ENCODE measurements at places on chromosomes 13 and 19.

DNA sequence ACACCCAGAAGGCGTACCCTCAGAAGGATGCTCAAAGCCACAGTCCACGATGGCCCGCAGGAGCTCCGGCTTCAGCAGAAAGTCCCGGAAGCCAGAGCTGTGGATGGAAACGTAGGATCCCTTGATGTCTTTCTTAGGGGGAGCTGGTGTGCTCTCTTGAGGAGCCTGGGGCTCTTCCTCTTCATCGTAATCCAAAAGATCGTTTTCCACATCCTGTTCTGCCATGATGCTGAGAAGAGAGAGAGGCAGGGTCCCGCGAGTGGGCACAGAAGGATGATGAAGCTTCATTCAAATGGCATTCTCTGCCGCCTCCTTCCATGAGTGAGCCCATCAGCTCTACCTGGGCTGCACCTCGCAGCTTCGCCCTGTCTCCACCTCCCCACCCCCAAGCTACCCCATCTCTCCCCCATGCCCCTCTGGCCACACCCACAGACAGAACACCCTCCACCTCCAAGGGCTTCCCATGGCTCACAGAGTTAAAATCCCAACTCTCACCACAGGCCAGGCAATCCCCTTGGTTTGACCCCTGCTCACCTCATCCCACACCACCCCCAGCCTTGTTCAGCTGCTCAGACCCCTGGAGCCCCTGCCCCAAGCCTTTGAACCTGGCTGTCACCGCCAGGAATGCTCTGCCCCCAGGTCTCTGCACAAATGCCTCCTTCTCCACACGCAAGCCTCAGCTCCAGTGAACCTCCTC, 6.0 kb downstream of the DDX39A start:
- no peak for DNase-seq

DNA sequence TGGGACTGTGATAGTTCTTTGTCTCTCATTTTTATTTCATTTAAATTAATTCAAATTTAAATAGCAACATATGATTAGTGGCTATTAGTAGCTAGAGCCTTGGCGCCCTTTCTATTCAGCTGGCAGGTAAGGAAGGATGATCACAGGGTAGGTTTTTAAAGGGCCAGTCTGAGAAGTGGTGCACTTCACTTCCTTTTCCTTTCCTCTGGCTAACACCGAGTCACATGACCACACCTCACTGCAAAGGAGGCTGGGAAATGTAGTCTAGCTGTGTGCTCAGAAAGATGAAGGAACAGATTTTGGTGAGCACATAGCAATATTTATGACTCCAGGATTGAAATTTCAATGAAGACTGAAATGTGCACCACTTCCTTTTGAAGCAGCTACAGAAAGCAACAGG, 128.7 kb downstream of the TSHZ3 start:
- DNase-seq: peak; percentile 36

DNA sequence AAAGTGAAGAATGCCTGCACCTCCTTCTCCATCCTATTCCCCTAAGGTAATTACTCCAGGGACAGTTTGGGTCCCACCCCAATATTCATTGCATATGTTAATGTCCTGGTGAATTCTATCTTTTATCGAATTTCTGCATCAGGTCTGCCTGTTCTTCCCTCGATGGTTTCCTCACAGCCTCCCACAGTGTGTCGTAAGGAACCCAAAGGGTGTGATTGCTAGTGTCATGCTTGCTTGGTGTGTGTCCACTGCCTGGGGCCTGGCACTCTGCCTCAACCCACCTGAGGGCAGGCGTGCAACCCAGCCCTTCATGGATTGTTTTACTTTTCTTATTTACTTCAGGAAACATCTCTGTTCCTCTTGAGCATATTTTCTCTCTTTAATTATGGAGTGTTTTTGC, 60.2 kb upstream of the CYSLTR2 start:
- DNase-seq: no peak

DNA sequence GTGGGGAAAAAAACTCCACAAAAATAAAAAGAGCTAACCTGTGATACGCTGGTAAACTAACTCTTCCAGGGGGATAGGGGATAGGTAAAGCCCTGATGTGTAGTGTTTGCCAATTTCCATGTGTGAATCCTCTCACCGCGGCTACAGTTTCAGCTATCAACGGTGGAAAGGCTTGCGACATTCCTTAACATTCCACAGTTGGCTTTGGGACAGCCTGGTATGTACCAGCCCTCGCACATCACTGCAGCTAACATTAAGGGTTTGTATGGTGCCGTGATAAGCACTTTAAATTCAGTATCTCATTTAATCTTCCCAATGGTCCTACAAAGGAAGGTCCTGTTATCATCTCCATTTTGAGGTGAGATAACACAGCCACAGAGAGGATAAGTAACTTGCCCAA, 112.4 kb downstream of the KATNAL1 start:
- DNase-seq: no peak

DNA sequence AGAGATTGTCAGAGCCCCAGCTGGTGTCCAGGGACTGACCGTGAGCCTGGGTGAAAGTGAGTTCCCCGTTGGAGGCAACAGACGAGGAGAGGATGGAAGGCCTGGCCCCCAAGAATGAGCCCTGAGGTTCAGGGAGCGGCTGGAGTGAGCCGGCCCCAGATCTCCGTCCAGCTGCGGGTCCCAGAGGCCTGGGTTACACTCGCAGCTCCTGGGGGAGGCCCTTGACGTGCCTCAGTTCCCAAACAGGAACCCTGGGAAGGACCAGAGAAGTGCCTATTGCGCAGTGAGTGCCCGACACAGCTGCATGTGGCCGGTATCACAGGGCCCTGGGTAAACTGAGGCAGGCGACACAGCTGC, 1.1 kb upstream of the ELANE start:
- no peak for DNase-seq

DNA sequence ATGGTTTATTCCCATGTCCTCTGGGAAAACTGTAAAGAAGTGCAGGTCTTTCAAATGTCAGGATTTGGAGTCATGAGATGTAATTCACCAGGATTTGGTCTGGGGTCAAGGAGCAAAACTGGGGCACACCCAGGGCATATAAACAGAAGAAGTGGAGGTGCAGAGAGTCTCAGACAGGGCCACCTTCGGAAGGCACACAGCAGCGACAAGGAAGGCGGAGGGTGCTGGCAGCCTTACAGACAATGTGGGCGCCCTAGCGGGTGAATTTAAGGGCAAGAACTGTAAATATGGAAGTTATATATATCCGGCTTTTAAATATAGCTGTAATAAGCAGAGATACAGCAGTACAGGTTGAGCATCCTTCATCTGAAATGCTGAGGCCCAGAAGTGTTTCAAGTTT, 31.2 kb downstream of the DHRS12 start:
- no peak for DNase-seq

- DNase-seq: no peak
Observed at GRCh38 chr13:32311188-32311897, 3.8 kb downstream of the ZAR1L start.

DNA sequence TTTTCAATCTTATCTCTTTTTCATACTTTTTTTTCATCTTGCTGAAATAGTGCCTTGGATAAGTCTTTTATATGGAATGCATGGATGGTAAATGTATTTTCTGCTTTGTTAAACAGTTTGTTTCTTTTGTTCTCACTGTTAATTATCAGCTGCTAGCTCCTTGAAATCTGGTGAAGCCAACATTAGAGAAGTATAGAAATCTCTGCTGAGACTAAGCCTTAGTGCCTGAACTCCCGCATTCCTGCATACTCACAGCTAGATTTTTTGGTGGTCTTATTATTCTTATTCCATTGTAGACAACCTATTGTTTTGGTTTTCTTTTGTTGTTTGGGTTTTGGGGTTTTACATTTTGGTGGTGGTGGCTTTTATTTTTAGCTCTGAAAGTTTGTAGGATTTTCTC, 48.4 kb downstream of the DNAJC15 start:
- no peak for DNase-seq

Measured in CD4-positive, alpha-beta memory T cell (primary cell).